ENCODE measurements at places on chromosomes 16 and 17.

DNA sequence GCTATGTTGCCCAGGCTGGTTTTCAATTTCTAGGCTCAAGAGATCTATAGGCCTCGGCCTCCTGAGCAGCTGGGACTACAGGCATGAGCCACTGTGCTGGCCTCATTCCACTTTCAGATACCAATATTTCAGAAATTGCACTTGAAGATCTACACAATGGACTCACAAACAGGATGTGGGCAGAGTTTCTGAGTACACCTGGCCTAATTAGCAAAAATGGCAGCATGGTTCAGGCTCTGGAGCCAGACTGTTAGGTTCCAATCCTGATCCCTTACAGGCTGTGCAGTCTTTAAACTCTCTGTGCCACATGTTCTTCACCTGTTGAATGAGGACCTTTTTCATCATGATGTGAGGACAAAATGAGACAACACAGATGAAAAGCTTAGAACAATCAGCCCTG lies 32.2 kb downstream of the RNF157 start:
- no peak for DNase-seq

- no peak for DNase-seq
Observed at GRCh38 chr16:67481561-67482232, 740 bp upstream of the ATP6V0D1 start.

- DNase-seq, result no peak
Observed at GRCh38 chr16:46797501-46797900, 33.5 kb downstream of the C16orf87 start.

DNA sequence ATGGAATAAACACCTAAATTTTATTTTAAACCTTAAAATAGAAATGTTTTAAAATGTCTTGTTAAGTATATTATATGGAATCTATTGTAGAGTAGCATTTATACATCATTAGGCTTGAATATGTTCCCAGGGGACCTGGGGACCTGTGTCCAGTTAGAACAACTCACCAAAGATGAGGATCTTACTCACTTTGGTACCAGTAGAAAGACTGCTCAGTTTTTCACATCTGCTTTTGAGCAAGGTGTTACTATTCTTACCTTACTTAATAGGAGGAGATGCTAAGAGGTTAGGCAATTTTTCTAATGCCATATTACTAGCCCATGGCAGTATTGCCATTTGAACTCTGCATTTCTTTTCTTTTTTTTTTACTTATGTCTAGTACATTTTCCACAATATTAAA lies 14.7 kb downstream of the STXBP4 start:
- DNase-seq, result no peak

DNA sequence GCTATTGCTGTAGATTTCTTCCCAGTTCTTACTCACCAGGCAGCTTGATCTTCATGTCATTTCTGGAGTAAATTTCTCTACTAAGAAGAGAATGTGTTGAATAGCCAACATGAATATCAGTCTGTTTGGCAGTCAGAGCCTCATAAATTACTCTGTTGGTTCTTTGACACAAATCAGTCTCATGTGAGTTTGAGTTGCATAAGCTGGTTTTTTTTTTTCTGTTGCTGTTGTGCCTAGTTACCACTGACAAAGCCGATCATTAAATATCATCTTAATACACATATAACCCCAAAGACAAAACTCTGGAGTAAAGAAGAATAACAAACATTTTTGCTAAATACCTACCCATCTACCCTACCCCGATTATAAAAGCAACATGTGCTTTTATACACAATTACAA lies 240.5 kb upstream of the KCNJ16 start:
- DNase-seq, result no peak

DNA sequence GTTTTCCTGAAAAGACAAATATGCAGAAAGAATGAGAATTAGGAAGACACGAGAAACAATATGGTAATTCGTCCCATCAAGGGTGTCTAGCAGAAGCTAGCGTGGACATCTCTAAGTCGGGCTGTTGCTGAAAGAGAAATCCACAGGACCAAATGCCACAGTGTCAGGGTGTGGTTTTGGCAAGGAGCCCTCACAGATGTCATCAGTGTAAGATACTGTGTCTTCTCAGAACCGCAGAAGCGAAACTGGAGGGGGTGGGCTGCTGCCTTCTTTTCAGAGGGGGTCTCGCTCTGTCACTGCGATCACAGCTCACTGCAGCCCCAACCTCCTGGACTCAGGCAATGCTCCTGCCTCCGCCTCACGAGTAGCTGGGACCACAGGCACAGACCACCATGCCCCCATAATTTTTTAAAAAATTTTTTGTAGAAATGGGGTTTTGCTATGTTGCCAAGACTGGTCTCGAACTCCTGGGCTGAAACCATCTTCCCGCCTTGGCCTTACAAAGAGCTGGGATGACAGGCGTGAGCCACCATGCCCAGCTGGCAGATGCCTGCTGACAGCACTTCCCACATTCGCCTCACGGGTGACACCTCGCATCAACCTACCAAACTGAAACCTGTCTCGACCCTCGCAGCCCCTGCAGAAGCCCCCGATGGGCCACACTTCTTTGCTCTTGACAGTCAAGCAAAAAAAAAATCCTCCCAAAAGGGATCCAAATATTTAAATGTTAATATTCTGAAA lies 26.2 kb downstream of the TRAP1 start:
- DNase-seq, result no peak

Data from stimulated activated CD8-positive, alpha-beta memory T cell treated with anti-CD3 and anti-CD28 coated beads, Interleukin-2, amount 100 ng/mL, for 1 hour (primary cell).